Activated T-cell treated with anti-CD3 and anti-CD28 coated beads for 48 hours (primary cell): ENCODE measurements at places on chromosomes 12 and 14.

- no peak for DNase-seq
Observed at GRCh38 chr12:67086116-67086515, 183.0 kb upstream of the CAND1 start.

- no peak for DNase-seq
Observed at GRCh38 chr12:56987011-56987410, 19.3 kb downstream of the ZBTB39 start.

GRCh38 chr14:56324856-56325699 is 206.9 kb downstream of the PELI2 start:
- no peak for DNase-seq

GRCh38 chr14:37597538-37597913 is 2.1 kb downstream of the TTC6 start:
- no peak for DNase-seq

GRCh38 chr12:12823300-12823699 is 10.2 kb downstream of the DDX47 start:
- no peak for DNase-seq
